ENCODE measurements at places on chromosomes 5 and 9.

- no peak for DNase-seq
Observed at GRCh38 chr9:75086541-75087288, 1.2 kb downstream of the NMRK1 start.

DNA sequence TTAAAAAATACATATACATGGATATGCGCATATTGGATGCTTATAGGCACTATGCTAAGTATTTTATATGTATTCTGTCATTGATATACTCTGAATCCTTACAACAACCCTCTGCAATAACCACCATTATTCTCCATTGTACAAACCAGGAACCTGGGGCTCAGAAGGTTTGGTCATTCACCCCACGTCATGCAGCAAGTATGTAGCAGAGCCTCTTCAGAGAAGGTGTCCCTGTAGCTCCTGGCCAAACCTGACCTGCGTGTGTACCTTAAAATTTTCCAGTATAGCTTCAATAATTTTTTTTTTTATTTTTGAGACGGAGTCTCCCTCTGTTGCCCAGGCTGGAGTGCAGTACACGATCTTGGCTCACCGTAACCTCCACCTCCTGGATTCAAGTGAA, 51.9 kb downstream of the MFAP3 start:
- no peak for DNase-seq

- DNase-seq, result no peak
Observed at GRCh38 chr9:37053684-37054362, 19.8 kb upstream of the PAX5 start.

DNA sequence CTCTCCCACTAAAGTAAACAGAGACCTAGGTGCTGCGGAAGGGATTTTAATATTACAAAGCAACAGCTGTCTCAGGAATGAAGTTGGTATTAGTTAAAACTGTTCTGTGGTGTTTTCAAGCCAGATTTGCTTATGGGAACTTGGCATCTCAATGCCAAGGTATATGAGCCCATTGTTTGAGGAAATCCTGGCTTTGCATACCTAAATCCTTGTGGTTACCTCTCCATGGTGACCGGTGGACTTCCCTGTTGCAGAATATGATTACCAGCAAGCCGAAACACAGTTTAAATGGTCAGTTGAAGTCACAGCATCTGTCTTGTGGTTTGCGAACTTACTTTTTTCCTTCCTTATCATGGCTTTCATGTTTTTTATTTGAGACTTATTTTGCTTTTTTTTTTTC, 62.3 kb upstream of the TXNDC8 start:
- no peak for DNase-seq

DNA sequence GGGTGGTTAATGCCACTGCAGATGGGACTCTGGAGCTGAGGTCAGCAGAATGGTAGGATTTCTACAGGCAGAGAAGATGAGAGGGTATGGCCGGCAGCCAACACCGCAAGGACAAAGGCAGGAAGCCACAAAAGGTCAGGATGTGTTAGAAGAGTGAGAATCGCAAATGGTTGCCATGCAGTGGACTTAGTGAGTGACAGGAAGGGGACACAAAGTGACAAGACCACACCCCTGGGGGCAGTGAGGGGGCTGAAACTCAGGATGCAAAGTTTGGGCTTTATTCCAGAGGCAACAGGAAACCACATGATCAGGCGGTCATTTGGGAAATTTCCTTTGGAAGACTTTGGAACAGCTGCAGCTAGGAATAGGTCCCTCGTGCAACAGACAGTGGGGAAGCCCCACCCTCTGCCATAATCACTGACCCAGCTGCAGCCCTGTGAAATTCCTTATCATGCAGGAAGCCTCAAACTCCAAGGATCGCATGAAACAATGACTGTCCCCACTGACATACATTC, 14.2 kb upstream of the CCDC180 start:
- no peak for DNase-seq

GRCh38 chr5:115892021-115892420, 50.3 kb downstream of the AP3S1 start:
- DNase-seq, result no peak

DNA sequence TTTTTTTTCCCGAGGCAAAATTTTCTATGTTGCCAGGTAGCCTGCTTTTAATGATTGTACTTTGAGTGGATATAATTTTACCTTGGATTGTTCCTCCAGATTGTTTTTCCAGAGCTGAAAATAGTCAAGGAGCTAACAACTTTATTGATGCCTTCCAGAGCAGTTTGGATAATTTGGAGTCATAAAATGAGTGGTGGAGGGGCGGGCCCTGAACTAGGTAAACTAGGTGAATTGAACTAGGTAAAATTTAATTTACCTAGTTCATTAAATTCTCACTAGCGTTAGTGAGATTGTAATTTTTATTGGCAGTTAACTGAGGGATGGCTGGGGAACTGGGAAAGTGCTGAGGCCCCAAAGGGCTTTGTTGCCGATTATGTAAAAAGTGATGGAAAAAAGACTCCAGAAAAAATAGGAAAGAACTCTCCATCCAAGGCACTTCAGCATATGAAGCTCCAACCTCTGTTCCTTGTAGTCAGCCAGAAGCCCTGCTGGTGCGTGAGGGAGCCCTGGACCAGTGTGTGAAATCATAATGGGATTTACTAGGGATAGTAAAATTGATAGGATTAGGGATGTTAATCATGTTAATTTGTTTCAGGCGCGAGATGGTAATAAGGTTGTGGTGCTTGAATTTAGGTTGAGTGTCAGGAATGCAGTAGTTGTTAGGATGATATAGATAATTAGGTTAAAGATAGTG, 1.7 kb downstream of the DNAJC25 start:
- DNase-seq, result no peak

DNA sequence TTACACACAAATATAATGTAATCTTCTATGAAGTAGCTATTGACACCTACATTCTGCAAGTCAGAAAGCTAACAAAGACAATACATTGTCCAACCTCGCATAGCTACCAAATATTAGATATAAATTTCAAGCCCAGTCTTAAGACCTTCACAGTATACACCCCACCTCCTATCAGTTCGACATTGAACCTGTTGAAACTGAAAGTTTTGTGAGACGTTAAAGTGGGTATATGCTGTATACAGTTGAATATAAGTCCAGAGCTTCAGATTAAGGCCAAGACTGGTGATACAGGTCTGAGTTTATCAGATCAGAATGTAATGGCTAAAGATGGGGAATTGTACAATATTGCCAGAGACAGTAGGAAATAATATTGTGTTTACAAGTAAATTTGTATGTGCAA, 489.3 kb upstream of the RORB start:
- no peak for DNase-seq

- no peak for DNase-seq
Observed at GRCh38 chr9:134891053-134891452, 10.4 kb downstream of the FCN2 start.

- no peak for DNase-seq
Observed at GRCh38 chr5:72618708-72619107, 111.5 kb upstream of the ZNF366 start.

- DNase-seq, result no peak
Observed at GRCh38 chr9:91549177-91549576, 125.5 kb upstream of the NFIL3 start.

GRCh38 chr9:109369285-109369684, 48.4 kb upstream of the EPB41L4B start:
- DNase-seq, result no peak

GRCh38 chr5:37615184-37615583, 224.7 kb downstream of the GDNF start:
- DNase-seq, result no peak

DNA sequence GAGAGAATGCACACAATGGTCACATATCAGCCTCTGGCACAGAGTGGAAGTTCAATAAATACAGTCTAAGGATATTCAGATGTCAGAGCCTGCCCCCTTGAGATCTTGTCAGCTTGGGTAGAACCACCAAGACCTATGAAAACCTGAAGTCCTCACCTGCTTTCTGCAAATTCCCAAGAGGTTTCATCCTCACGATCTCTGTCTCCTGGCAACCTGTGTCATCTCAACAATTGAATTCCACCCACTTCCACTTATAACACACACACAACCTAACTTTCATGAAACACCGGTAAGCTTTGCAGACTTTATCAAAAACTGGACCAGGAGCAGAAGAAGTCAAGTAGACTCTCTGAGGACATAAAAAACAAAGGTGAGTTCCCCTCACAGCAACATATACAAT, 151.6 kb upstream of the SLC30A5 start:
- no peak for DNase-seq

- DNase-seq, result no peak
Observed at GRCh38 chr9:98226516-98226915, 28.9 kb downstream of the TBC1D2 start.

DNA sequence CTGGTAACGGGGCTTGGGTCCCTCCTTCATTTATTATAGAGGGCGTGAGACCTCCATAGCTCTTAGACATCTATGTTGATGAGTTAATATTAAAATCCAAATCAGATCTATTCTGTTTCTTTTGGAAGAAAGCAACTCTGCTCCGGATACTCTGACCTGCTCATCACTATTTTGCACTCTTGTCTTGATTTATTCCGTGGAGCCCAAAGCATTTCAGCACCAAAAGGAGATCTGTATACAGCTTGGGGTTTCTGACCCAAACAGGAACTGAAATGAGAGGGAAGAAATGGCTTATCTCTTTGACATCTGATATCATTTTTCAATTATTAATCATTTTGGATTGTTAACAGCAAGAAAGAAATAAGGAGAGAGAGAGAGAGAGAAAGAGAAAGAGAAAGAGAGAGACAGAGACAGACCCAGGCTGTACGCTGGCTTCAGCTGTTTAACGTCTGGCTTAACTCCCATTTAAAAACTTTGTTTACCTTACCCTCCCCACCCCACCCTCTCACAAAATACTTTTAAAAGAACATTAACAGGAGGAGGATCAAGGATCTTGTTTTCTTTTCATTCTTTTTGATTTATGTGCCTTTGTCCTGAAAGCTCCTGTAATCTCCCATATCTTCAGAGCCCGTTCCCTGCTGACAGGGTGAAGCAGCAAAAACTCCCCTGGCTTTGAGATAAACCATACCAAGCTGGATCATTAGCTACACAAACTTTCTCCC, 231.4 kb upstream of the TUT7 start:
- DNase-seq, result no peak

DNA sequence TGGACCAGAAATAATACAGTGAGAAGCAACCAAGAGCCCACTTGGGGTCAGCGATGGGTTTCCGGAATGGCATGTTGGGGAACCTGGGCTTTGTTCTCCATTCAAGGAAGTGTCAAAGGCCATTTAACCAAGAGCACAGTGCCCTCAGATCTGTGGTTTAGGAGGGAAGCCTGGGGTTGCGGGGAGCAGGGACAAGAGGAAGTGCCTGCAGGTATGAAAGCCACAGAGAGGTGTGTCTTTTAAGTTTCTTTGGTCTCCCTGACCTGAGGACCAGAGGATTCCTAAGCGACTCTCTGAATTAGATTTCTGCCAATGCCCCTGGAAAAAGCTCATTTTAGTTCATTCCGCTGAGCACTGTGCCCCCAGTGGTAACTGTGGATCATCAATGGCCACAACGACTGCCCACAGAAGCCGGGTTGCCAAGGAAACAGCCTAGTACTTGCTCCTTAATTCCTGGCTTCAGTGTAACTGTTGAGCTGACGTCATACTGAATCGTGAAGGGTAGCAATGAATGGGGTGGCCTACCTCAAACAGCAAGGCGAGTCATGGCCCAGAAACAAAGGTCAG, 107.3 kb upstream of the SPIN1 start:
- no peak for DNase-seq

DNA sequence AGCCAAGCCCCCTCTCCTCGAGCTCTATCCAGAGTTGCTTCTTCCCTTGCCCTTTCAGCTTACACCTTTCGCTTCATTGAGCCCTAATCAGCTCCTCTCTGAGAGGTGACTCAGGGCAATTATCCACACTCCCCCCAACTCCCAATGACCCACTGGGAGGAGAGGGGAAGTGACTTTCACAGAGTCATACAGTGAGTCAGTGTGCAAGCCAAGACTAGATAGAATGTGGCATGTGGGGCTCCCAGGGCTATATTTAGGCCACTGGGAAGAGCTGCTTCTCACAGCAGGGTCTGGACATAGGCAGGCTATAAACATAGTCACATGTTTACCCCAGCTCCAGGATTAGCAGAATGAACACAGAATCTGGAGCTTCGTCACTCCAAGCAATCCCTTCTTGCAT, 57.4 kb downstream of the NRG2 start:
- no peak for DNase-seq

DNA sequence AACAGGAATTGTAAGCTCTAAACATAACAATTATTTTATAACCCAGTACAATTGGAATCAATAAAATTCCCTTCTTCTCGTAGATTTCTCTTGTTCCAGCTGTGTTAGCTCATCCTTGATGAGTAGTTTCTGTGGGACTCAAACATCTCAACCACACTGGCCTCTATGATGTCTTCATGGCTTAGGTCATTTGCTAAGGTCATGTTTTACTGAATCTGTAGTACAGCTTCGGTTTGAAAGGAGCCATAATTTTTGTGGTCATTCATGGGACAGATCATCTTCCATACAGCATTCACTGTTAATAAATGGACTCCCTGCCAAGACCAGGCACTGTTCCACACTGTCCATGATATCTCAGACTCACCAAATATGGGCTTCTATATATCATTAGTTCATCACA, 369.0 kb upstream of the RFX3 start:
- no peak for DNase-seq
